ENCODE measurements at places on chromosomes 2 and 18. TPM values are rescaled to one million over a fixed set of nuclear protein-coding genes. Genes with fewer than 3 reads are reported as not detected.
A peak's percentile ranks its signal among the peaks of the same experiment; 100 is the strongest.

- DNase-seq = peak; percentile 45
- H3K27ac ChIP-seq = peak overlapping the region; percentile 42
- H3K36me3 ChIP-seq = no peaks in the 10 kb centered on the region
- no peaks in the 10 kb centered on the region for H3K27me3 ChIP-seq
- no peak overlapping the region for H3K4me3 ChIP-seq
These were observed 24.3 kb downstream of the COA5 start for GRCh38 chr2:98583816-98584618.

GRCh38 chr2:210356944-210357343 is 42.0 kb upstream of the MYL1 start:
- no peak overlapping the region for H3K27ac ChIP-seq
- H3K4me3 ChIP-seq = no peak overlapping the region
- H3K4me1 ChIP-seq = no peaks in the 10 kb centered on the region
- H3K27me3 ChIP-seq = no peaks in the 10 kb centered on the region

DNA sequence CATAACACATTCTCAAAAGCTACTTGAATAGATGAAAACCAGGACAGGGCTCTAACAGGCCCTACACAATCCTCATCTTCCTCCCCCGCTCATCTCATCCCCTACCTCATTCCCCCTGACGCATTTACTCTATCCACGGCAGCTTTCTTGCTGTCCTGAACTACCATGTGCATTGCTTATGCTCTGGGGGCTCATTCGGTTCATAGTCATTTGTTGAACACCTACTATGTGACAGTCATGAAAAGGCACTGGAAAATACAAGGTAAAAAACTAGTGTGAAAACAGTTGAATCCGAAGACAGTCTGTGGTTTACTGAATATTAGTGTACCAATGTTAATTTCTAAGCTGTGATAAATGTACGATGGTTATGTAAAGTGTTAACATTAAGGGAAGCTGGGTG is 797 bp downstream of the EIPR1 start:
- peak overlapping the region; percentile 72 for H3K4me3 ChIP-seq
- peaks cover 5% of the 10 kb centered on the region for H3K4me1 ChIP-seq
- DNase-seq = no peak
- no peaks in the 10 kb centered on the region for H3K36me3 ChIP-seq
- H3K27ac ChIP-seq = no peak overlapping the region

DNA sequence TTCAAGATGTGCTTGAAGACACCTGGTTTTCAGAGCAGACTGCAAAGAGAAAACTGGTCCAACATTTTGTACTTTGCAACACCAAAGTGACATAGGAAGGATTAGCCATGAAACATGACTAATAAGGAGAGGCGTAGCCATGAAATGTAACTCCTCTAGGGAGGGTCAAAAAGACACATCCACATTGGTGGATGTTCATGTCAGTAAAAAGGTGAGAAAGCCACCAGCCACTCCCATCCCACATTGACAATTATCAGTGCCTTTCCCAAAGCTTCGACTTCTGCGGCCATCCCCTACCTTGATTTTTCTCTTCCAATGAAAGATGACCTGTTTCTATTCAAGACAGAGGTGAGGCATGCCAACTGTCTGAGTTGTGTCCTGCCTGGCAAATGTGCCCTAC is 223.2 kb downstream of the ALK start:
- no peaks in the 10 kb centered on the region for H3K36me3 ChIP-seq
- no peak overlapping the region for H3K4me3 ChIP-seq
- no peak overlapping the region for H3K27ac ChIP-seq
- DNase-seq = no peak

NGEF gene
- total RNA-seq = 34.0 TPM

Data from colonic mucosa (tissue), 4 donors.